Hypothalamus (tissue), 51 donors: ENCODE measurements at places on chromosomes 2 and 18.

- DNase-seq, result no peak
Measured at GRCh38 chr2:226644399-226644865, 155.2 kb downstream of the IRS1 start.

- DNase-seq, result no peak
Measured at GRCh38 chr18:38077229-38077628, 511.6 kb upstream of the CELF4 start.

GRCh38 chr2:72204786-72205503 is 57.3 kb upstream of the CYP26B1 start:
- DNase-seq, result no peak

DNA sequence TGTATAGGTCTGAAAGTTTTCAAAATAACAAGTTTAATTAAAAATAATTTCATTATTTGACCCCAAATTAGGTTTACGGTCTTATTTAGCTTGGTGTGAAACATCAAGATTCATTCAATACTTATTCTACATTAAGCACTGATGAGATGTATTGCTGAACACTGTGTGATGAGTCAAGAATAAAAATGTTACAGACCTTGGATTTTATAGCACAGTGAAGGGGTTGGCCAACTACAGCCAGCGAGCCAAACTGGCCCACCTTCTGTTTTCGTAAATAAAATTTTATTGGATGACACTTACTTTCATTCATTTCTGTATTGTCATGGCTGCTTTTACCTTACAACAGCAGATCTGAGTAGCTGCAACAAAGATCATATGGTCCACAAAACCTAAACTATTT is 8.3 kb downstream of the PPP4R1 start:
- DNase-seq, result no peak
